ENCODE measurements at places on chromosomes 1 and 21.

DNA sequence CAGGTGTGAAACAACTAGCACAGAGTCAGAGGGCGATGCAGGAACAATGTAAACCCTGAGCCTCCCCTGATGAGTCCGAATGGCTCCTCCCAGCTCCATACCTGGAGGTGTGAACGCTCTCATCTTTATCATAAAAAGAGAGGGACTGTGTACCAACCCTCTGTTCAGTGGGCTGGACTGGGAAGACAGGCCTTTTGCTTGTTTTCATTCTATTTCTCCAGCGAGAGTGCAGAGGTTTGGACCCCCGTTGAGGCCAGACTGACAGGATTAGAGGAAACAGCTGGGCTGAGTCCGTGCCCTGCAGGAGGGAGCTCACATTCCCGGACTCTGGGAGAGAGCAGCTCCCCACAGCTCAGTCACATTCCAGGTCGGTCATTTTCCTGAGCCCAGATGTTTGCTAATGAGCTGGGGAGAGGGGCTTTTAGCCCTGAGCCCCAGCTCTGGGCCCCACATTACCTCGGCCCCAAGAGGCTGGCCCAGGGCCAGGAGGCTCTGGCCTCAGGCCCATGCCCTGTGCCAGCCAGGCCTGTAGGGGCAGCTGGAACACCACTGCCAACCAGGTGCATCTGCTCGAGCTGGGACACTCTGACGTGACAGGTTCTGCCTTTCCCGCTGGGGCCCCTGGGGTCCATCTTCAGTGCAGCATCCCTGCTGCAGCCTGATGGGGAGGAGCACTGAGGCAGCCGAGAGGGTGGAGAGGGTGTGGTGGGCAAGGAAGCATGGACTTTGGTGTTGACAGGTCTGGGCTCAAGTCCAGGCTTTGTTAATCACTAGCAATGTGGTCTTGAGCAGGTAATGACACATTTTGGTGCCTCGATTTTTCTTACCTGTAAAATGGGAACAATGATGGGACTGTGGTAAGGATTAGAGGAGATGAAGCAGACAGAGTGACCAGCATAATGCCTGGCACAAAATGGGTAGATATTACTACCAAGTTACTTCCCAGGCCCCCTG, 3.5 kb upstream of the NBL1 start:
- DNase-seq: no peak

- DNase-seq: no peak
These were observed 4.3 kb upstream of the UBL4B start for GRCh38 chr1:110107867-110108469.

GRCh38 chr1:191648939-191649338, 509.3 kb upstream of the RGS18 start:
- DNase-seq: no peak

GRCh38 chr1:162908780-162909179, 47.8 kb upstream of the CCDC190 start:
- DNase-seq: no peak

DNA sequence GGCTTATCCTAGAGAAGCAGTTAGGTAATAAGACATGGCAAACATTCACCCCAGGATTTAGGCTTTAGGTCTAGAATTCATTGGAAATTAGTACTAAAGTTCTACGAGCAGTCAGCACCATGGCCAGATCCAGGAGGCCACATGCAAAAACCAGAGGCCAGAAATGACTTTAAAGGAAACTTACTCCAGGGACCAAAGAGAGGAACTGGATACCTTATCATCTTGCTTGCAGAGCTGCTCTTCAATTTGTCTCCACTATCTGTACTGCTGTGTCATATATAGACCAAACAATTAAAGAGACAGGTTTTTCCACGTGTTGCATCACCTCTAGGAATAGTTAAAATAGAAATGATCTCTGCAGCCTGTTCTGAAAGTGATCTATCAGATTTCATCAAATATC, 127.8 kb downstream of the LMX1A start:
- DNase-seq: no peak

GRCh38 chr1:227270554-227270953, 47.7 kb downstream of the CDC42BPA start:
- DNase-seq: no peak

DNA sequence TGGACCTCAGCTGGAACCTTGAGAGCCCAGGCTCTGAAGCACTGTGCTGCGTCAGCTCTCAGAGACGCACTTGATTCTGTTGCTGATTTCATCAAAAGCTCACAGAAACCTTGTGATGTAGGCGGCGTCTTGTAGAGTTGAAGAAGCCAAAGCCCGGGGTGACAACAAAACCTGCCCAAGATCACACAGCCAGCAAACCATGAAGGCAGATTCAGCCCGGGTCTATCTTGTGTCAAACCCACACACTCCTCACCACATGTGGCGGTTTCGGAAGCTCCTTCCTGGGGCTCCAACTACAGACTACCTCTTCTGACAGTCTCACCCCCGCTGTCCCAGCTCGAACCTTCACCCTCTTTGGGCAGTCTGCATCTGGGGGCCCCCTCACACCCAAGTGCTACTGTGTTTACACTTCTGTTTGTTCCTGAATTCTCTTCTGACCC, 50.4 kb downstream of the TENT5C start:
- DNase-seq: peak; percentile 76

GRCh38 chr1:97006044-97006661, 284.6 kb downstream of the PTBP2 start:
- DNase-seq: no peak

DNA sequence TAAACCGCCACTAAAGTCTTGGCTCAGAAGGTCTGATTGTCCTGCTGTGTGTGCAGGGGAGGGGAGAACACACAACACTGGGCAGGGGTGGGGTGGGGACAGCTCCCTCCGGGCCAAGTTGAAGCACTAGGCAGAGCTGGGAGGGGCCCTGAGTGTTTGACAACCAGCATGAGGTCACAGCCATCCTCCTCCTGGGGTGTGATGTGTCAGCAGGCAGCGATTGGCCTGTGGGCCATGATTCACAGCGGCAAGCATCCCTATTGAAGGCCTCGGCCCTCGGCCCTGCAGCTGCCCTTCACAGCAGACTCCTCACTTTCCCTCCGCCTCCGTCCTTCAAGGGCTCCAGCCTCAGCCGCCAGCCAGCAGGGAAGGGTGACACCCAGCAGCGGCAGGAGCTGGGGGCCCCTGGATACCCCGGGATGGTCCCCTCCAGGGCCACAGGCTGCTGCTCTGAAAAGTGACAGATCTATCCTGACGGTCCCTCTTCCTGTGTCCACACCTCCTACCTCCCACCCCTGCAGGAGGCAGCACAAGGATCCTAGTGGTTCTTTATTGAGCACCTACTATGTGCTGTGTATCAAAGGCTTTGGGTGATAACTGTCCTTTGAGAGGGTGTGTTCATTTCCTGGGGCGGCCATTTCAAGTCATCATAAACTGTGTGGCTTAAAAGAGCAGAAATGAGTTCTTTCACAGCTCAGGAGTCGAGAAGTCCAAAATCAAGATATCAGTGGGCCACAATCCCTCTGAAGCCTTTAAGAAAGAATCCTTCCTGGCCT, 66.0 kb upstream of the SLC25A33 start:
- DNase-seq: peak; percentile 9

- no peak for DNase-seq
These were observed 631.3 kb downstream of the PLA2G4A start for GRCh38 chr1:187460093-187460492.

GRCh38 chr1:185774394-185774793, 40.2 kb downstream of the HMCN1 start:
- no peak for DNase-seq

- no peak for DNase-seq
These were observed 24.4 kb upstream of the COL18A1 start for GRCh38 chr21:45380566-45380965.

DNA sequence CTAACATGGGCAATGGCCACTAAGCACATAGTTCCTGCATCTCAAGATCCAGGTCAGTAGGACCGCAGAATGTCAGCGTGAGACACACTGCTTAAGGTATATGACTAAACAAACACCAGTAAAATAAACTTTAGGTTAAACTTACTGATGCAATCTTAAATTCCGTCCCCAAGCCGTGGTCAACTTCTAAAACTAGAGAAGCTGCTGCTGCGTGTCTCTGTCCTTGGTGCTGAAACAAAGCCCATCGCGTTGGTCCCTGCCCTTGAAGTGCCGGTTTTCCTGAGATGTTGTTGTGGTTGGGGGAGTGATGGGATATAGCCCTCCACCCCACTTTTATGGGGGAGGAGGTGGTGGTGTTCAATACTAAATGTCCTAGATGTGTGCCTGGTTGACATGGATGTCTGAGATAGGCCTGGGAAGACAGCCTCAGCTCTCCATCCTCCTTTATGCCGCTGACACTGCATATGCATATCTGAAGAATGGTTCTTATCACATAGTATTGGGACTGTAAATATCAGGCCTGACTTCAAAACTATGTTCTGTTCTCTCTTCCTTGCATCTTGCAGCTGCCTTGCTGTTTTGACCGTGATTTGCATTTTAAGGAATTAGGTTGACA, 72.0 kb upstream of the KCNA3 start:
- DNase-seq: peak; percentile 61

DNA sequence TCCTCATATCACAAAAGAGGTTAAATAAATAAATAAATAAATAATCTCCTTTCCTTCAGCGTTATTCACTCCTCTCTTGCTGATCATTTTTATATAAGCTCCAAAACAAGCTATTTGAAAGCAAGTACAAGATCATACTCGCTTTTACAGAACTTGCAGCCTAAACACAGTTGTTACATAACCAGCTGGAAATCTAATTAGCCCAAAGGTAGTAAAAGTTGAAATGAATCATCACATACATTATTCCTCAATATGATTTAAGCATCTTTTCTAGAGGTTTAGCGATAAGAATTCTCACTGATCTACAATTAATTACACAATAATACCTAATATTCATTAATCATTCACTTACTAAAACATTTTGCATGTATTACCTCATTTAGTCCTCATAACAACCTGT, 160.2 kb downstream of the COP1 start:
- no peak for DNase-seq

DNA sequence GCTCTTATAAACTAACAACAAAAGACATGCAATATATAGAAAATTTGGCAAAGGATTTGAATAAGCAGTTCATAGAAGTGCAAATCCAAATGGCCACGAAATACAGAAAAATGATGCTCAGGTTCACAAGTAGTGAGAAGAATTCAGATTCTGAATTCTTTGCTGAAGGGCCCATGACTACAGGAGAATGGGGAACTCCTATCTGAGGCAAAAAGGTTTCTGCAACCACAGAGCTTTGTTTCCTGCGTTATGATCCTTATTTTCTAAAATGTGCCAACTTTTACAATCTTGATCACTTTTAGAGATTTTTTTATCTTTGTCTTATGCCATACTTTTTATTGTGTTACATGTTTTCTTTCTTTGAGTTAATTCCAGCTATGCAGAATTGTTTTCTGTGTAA, 91.3 kb downstream of the ITSN1 start:
- DNase-seq: no peak

DNA sequence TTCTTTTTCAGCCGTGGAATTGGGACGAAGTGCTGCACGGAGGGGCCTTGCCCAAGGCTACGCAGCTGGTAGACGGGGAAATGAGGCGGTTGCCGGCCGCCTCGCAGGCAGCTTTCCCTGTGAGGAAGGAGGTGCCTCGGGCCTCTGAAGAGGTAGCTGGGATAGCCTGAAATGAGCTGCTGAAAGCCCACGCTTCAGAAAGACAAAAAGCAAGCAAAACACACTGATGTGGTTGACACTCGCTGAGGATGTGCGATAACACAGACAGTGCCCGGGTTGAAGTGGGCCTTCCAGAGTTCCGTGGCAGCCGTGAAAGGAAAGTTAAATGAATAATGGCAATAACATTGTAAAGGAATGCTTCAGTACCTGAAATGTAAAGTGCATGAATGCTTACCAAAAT, 47.2 kb downstream of the S1PR1 start:
- DNase-seq: peak; percentile 52

GRCh38 chr1:168293356-168293755, 12.7 kb downstream of the TBX19 start:
- DNase-seq: no peak

- no peak for DNase-seq
These were observed 212.4 kb downstream of the FOXD2 start for GRCh38 chr1:47650205-47650604.

GRCh38 chr1:151377150-151377884, 4.8 kb upstream of the SELENBP1 start:
- DNase-seq: no peak

DNA sequence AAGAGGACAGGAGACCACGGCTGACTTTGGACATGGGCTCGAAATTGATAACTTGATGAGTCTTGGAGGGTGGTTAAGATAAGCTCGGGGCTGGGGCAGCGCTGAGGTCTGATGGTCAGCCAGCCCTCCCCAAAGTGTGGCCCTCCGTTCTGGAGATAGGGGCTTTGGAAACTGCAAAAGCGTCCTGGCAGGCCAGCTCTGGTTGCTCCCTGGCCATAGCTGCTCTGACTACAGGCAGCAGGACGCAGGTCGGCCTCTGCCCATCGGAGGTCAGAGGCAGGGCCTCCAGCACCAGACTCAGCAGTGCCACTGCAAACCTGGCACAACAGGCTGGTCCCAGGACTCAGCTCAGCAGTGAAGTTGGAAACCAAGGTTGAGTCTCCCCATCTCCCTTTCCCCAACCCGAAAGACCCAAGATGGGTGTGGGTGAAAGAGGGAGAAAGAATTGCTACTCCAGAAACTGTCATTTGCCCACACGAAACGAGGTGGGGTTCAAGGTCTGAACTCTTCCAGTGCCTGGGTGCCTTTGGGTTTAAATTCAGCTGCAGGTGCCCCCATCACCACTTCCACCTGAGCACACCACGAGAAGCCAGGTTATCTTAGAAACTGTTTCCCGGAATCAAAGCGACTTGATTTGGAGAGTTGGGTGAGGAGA, 4.8 kb downstream of the SIM2 start:
- no peak for DNase-seq

GRCh38 chr1:60173729-60174505, 100.3 kb upstream of the C1orf87 start:
- no peak for DNase-seq

GRCh38 chr1:222370081-222370912, 177.6 kb downstream of the HHIPL2 start:
- DNase-seq: no peak

DNA sequence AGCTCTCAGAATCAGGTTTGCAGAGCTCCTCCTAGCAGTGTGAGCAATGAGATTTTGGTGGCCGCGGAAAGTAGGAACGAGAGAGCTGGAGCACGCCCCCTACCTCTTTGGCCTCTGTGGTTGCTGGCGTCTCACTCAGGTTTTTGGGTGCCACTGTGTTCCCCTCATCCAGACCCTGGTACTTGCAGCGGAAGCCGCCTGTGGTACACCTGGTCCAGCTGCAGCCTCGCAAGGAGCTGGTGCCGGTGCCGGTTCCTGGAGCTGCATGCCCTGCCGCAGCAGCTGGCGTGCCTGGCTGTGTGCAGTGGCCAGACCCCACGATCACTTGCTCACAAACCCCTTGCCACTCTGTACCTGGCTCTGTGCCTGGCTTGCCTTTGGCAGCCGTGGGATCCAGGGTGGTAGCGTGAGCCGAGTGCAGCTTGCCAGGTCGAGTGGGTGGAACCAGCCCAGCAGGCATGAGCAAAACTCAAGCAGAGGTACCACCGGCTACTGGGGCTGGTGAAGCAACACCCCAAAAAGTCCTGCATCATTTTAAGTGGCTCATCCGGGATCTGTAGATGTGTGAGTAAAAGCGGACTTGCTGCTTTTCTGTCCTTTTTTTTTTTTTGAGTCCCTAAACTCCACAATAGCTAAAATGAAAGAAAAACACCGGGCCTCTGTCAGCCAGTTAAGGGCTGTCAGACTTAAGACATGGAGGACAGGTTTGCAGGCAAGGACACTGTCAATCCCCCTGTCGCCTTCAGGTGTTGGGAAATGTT, 844.9 kb downstream of the KCNT2 start:
- no peak for DNase-seq
